ENCODE measurements at places on chromosomes 7 and 10.

GRCh38 chr7:30238721-30239441 is 45.5 kb upstream of the ZNRF2 start:
- no peak for DNase-seq

DNA sequence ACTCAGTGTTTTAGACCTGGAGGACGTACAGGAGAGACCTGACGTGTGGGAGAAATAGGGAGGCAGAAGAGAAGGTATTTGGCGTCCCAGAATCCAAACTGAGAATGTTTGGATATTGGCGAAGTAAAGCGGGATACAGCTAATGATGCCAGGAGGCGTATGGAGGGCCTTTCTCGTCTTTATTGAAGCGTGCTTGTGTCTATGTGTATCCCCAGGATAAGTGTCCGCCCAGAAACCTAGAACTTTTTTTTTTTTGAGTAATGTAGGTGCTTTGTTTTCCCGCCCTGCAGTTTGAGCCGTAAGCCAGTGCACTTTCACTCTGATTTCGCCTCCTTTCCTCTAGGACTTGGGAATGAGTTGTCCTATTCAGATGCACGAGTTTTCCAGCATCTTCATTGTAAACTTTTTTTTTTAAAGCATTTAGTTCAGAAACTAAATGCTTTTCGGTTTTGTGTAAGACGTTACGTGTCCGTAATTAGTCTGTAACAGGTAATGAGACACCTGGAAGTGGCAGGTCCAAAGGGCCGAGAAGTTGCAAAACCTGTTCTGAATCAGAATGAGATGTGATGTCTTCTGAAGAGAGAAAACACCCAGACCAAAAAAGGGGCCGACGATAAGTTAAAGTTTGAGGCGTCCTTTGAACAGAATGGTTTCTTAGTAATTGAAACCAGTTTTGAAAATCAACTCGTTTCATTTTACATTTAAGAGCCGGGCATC is 746 bp downstream of the ARL5B start:
- DNase-seq, result no peak

DNA sequence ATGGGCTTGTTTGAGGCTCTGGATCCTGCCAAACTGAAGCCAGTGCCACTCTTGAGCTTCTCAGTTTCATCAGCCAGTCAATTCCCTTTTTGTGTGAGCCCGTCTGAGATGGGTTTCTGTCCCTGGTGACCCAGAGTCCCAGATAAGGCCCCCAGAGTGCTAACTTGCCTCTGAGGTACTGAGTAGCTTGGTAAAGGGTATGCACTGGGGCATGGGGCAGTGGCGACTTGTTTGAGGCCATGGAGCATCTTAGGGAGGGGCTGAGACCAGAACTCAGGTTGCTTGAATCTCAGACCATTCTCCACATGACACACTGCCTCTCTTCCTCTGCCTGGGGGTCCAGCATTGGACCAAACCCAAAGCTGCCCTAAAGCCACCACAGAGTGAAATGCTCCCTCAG is 35.2 kb upstream of the NANOS1 start:
- DNase-seq, result no peak

- no peak for DNase-seq
These were observed 101.1 kb downstream of the PKD1L1 start for GRCh38 chr7:47847207-47847606.

- DNase-seq, result no peak
These were observed 6.5 kb downstream of the COBL start for GRCh38 chr7:51310131-51310583.

DNA sequence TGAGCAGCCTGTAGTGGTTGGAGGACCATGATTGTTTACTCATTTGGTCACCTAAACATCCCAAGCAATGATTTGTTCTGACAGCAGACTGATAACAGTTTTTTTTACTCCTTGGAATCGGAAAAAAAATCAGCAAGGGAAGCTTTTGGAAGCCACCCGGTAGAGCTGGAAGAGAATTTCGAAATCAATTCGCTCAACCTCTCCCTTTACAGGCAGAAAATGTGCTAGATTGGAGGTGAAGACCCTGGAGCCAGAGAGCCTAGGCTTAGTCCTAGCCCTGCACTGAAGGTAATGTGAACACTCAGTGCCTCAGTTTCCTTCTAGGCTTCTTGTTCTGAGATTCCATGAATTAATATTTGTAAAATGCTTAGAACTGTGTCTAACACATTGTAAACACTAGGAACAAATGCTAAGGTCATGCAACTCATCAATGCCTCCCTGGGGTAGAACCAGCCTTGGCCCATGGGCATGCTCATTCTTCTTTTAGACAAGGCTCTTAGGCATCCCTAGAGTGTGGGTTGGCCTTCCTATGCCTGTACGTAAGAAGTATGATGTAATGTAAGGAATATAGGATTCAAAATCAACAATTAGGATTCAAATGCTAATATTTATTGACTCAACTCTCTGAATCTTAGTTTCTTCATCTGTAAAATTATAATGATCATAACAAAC is 52.7 kb downstream of the MET start:
- no peak for DNase-seq

Data from stimulated activated CD4-positive, alpha-beta T cell treated with anti-CD3 and anti-CD28 coated beads, Interleukin-2, amount 100 ng/mL, for 24 hours (primary cell).